Stimulated activated CD4-positive, alpha-beta T cell treated with anti-CD3 and anti-CD28 coated beads, Interleukin-15, amount 100 ng/mL, for 24 hours (primary cell): ENCODE measurements at places on chromosomes 1 and 21.

DNA sequence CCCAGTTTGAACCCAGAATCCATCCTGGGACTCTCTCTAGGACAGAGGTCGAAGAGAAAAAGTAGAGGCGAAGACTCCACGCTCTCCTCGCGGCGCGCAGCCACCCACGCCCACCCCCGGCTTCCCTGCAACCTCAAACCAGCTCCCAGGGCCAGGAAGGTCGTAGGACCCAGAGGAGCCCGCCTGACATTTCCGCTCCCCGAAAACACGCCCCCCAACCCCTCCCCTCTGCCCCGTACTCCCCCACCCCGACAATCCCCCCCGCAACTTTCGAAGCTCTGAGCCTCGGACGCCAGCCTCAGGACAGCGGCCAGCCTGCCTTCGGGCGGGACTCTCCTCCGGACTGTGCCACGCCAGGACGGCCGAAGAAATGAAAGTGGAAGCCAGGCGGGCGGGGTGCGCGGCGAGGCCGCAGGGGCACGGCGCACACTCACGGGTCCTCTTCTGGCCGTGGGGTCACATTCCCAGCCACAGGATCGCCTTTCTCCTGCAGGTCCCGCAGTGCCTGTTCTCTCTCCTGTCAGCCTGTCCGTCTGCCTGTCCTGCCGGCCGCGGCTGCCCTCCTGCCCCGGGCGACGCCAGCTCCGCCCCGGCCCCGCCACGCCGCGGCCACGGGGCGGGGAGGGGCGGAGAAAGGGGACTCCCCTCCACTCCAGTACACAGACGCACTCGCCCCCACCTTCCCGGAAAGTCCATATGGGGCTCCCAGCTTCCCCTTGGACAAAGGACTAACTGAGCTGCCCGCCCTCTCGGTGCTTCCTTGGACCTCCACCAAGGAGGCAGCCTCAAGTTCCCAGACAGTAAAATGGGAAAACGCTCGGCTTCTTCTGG lies at the start of gene MOB3C:
Gene MOB3C, minus strand, starts transcription at position 535 of the 831 bp plus-strand sequence. CDS start 3,490 bp downstream, outside the sequence.
- peak; percentile 77 for DNase-seq

DNA sequence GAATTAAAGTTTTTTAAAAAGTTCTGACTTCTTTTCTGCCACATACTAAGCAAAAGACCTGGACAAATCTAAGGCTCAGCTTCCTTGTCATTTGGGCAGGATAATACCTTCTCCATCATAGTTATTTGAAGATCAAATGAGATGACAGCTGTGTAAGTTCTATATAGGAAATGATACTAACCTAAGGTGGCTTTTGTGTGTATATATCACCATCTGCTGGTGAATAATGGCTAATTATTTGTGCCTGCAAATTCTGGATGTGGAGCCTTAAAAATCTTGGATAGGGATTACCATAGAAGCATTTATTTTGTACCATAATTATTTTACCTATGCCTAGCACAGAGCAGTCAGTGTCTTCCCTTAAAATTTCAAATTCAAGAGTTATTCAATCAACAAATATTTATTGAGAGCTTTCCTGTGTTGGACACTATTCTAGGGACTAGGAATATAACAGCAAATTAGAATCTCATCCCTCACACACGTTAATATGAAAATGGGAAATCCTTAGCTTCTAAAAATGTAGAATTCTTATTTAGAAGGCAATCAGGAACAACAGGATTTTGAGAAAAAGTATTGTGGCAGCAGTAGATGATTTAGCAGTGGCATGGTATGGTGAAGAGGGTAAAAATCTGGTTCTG lies 89.8 kb downstream of the TMEM200B start:
- no peak for DNase-seq

DNA sequence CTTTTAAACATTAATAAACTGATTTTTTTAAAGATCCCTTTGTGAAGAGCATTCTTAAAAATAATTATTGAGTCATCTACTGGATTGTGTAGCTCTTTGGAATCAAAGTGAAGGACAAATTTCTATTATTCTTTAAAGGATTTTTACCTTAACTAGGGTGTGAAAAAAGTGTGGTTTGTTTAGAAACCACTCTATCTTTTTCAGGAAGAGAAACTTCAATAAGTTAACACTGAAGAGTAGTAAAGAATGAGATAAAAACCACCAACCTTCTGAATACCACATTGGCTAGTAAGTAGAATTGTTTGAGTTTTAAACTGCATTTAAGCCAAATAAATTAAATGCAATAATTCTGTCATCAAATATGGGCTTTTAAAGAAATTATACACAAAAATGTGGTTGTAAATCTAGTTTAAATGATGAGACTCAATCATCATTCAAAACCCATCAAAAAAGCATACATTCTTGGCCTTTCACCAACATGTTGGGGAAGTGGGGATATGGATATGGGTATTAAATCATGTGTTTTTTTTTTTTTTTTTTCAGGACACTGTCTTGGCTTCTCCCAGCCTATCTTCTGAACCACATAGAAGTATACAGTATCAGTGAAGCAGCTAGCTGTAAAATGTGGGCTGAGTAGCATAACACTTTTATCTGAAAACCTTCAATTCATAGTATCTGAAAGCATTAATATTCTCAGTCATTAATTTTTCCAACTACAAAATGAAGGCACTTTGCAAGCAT lies 4.8 kb downstream of the S1PR1 start:
- DNase-seq, result no peak

- no peak for DNase-seq
These were observed 7.5 kb downstream of the NCDN start for GRCh38 chr1:35564884-35565741.

DNA sequence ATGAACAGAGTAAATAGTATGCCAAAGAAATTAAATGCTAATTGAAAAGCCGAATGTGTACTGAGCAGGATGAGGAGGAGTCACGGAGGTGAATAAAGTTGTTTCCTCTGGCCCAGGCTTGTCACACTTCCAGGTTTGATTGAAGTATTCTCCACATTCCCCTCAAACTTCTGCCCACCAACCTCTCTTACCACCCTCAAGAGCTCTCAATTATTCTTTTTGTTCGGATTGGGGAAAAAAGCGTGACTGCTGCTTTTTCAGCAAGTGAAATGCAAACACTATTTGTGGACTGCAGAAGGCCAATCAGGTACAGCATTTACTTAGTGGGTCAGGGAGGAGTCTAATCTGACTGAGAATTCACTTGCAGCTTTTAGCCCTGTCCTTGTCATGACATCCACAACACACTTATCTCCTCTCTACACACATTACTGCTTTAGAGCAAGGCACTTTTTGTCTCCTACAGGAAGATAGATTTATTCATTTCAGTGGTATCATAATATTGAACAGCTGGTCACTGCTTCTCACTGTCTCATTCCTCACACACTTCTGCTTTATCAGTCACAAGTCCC lies 375.6 kb upstream of the PRMT6 start:
- no peak for DNase-seq

- no peak for DNase-seq
These were observed 28.0 kb upstream of the H3-3A start for GRCh38 chr1:226034482-226034881.

- DNase-seq, result no peak
These were observed 23.3 kb downstream of the HSPG2 start for GRCh38 chr1:21913763-21914162.

DNA sequence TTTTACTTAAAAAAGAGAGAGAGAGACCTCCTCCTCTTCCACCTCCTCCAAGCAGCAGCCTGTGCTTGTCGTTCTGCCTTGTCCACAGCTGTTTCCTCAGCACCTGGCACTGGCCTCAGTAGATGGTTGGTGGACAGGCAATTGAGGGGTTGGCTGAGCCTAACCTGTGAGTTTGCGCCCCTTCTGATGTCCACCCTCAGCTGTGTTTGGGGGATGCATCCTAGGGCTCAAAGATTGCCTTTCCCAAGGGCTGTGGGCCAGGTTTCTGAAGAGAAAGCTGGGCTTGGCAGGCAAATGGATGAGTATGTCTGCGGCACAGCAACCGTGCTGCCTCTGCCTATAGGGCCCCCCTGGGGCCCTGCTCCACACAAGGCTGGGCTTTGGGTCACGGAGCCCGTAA lies 35.1 kb upstream of the KDM4A start:
- DNase-seq, result no peak

DNA sequence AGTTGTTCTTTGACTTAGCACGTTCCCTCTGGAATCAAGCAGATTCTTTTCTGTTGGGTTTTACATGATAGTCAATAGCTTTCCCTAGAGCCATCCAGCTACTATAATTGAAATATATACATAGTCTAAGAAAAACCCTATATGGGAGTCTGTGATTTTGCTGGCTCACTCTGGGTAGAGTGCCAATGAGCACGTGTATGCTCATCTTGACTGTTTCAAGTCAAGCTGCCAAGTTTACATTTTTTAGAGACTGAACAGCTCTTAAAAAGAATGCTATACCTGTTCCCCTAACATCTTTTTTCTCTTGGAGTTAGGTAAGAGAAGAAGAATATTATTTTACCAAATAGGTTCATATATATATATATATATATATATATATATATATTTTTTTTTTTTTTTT lies 182.8 kb upstream of the NRIP1 start:
- DNase-seq, result no peak

GRCh38 chr1:29238620-29239002 lies 2.3 kb downstream of the PTPRU start:
- no peak for DNase-seq

GRCh38 chr21:45991606-45992300 lies 10.2 kb downstream of the COL6A1 start:
- DNase-seq, result peak; percentile 0

GRCh38 chr1:212915245-212916091 lies 34.9 kb upstream of the VASH2 start:
- no peak for DNase-seq
